Pons (tissue), 1 donor: ENCODE measurements at places on chromosomes 16 and 17.

DNA sequence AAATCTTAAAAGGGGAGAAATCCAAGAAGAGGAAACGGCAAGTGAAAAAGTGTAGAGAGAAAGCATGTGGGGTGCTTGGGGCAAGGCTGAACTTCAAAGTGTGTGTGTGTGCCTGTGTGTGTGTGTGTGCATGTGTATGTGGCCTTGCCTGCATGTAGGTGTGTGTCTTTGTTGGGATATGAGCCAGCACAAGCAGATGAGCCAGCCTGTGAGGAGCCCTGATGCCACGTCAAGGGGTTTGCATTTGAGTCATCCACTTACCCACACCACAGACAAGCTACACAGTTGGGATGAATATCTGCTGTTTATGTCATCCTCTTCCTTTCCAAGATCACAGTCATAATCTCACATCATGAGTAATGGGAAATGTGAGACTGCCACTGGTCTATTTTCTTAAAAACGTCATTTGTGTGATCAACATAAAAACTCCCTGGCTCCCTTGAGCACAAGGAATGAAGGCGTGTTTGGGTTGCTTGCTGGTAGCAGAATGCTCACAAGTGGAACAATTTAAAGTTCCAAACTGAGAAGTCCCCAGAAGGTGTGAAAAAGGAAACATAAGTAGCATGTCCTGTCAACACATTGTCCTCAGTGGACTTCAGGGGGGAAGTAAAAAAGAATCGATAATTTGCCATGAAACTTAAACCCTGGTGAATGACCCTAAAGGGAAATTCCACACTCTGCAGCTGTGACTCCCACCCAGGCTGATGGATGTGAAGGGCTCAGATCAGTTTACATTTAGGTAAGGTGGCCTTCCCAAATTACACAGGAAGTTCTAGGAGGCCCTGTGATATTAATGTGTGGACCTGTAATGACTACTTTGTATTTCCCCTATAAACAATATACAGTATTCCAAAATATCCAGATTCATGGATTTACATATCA, 14.7 kb downstream of the KCTD19 start:
- no peak for DNase-seq

DNA sequence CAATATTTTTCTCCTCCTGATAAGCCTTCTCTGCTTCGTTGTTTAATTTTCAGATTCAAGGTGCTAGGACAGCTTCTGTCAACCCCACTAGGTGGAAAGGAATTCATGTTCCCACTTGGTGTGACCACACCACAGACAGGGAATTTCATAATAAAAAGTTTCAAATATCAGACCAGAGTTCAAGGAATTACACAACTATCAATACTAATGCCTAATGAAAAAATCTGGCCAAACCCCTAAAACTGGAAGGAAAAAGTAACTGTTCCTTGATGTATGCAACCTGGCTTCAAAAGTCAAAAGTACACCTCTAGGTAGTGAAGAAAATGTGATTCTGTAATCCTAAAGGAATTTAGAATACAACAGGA, 87.8 kb upstream of the CORO6 start:
- DNase-seq = no peak

- no peak for DNase-seq
Measured at GRCh38 chr17:7684851-7685532, 2.3 kb downstream of the TP53 start.

GRCh38 chr16:22693638-22694340, 120.2 kb upstream of the HS3ST2 start:
- DNase-seq = no peak

DNA sequence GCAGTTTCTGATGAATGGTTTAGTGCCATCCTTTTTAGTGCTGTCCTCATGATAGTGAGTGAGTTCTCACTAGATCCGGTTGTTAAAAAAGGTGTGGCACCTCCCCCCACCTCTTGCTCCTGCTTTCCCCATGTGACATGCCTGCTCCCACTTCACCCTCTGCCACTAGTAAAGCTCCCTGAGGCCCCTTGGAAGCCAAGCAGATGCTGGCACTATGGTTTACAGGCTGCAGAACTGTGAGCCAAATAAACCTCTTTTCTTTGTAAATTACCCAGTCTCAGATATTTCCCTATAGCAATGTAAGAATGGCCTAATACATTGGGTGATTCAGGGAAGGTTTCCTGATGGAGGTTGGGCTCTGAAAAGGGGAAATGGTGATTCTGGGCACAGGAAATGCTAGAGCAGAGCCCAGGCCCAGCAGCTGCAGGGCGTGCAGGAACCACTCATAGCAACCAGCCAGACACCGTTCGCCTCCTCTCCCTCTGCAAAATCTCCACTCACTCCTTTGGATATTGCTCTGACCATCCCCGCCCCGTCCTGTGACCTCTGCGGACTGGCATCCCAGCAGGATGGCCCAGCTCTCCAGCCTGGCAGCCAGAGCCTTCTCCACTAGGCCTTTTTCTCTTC, 2.6 kb upstream of the ADORA2B start:
- DNase-seq = no peak

- no peak for DNase-seq
Measured at GRCh38 chr17:26773189-26774188, 520.4 kb upstream of the WSB1 start.

DNA sequence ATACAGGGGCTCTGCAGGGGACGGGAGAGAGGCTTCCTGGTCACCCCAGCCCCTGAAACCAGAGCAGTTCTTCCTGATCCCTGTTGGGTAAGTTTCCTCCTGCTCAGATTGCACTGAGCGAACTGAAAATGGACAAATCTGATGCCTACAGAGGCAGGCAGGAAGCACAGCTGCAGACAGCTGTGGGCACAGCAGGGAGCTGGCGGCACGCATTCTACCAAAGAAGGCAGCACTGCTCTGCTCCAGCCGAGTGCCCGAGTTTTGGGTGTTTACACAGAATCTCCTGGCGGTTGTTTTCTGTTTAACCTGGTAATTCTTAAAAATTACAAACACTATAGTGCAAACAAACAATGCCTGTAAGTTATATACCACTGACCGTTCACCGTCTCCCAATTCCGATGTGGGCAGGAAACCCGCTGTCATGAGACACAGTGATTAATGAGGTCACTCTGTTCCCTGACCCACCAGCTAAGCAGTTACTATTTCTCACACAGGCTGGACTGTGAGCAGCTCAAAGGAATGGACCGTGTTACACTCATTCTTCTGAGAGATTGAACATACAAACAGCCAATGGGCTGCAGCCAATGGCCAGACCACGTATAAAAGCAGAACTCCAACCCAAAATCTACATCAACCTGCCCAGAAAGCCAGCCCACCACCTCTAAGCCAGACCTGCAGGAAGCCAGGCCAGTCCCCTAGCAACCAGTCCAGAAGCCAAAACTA, 25.5 kb downstream of the NSMCE1 start:
- DNase-seq = peak; percentile 65

DNA sequence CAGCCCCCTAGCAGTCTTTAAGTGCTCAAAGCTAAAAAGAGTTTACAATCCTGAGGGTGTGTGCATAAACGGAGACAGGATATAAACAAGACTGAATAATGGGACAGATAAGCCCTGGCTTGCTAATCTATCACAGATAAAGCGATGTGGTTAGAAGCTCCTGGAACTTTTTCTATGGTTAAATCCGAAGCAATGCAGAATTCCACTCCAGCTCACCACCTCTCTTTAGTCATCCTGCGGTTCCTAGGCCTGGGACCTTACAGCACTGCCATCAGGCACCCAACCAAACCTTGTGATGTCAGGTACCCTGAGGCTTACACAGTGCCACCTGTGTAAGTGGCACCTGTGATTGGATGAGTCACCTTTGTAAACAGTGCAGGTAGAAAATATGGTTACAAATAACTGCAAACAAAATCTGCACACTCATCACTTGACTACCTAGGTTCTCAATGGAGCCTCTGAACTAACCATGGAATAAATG, 31.5 kb upstream of the B4GALNT2 start:
- no peak for DNase-seq

DNA sequence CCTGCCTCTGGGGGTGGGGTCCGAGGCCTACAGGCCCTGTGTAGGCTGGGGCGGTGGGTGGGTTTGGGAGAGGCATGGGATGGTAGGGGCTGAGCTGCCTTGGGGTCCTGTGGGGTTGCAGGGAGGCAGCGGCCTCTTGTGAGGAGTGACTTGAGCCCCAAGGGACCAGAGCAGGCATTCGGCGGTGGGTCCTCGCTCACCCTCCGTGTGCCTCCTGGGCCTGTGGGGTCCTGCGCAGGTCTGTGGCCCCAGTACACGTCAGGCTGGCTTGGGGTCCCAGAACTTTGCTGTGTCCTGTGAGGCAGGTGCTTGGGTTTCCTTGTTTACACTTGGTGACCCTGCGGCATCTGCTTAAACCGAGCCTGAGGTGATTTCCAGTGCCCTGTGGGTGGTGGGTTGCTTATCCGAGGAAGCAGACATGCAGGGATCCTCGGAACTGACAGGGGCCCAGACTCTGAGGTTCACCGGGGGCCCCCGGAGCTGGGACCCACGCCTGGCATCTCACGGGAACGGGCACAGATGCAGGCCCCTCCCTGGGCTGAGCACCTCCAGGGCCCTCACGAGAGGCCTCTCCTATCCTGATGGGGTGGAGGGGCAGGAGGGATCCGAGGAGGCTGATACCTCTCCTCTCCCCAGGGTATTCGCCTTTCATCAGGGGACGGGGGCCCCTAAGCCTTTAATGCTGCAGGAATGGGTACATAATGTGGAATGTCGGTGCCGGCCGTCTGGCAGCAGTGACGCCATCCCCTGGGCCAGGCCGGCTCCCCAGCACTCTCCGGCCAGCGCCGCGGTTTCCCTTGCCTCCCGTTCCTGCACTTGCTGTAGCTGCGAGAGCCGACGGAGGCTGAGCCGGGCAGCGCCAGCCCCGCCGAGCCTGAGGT, 7.7 kb downstream of the METRNL start:
- no peak for DNase-seq

DNA sequence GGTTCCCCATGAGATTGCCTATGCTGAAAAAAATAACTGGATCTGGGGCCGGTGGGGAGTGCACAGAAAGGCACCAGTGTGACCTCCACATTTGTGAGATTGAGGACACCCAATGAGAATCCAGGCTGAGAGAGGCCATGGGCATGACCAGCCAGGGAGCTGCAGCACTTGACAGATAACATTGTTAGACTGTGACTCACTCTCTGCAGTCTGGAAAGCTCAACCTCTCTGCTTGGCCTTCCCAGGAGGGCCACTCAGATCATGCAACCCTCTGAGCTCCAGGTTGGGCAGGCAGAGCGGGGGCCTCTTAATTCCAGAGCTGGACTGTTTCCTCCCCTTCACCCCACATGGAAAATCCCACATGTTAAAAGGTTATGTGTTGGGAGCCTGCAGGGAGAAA, 30.1 kb downstream of the FZD2 start:
- no peak for DNase-seq
